ENCODE measurements at places on chromosomes 1 and 21.

DNA sequence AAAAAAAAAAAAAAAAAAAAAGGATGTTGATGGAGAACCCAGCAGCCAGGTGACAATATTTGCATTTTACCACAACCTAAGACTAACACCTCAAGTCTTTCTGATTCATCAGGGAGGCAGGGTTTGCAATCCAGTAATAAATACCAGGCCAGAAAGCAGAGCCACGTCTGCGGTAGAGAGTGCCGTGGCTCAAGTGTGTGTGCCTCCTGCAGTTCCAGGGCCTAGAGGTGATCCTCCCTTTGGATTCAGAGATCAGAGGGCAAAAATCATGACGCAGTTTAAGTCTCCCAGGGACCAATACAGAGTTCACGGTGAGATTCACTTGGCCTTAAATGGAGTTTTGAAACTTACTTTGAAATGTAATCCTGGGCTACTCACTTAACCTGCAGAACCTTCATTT lies 34.9 kb downstream of the TMCO4 start:
- DNase-seq = no peak

DNA sequence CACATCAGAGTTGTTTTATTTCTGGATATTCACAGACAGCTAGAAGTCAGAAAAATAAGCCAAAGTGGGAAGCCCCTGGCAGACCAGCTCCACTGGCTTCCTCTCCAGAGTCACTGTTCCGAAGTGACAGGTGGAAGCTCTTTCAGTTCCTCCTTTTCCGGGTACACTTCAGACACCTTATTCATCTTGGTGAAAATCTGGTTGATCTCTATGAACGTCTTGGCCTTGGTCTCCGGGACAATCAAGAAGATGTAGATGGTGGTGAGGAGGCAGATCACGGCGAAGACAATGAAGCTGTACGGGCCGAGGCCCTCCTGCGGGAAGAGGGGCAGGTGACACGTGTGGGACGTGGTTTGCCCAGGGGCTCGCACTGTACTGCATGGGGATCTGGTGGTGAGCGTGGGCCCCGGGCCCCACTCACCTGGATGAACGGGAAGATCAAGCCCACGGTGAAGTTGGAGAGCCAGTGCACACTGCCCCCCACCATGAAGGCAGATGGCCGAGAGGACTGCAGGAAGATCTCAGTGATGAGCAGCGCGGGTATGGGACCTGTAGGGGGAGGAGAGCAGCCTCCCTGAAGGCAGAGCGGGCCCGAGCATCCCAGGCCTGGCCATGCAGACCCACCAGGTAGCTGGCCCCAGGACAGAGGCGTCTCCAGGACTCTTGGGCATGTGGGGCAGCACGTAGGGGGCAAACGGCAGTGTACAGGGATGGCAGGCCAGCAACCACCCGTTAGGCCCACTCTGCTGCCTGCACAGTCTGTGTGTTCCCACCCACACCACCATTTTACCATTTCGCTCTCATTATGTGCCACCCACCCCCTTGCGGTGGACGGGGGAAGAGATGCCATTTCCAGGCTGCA lies 11.5 kb upstream of the SLC2A7 start:
- DNase-seq = no peak

- no peak for DNase-seq
These were observed 69.0 kb downstream of the LPAR3 start for GRCh38 chr1:84823991-84824390.

DNA sequence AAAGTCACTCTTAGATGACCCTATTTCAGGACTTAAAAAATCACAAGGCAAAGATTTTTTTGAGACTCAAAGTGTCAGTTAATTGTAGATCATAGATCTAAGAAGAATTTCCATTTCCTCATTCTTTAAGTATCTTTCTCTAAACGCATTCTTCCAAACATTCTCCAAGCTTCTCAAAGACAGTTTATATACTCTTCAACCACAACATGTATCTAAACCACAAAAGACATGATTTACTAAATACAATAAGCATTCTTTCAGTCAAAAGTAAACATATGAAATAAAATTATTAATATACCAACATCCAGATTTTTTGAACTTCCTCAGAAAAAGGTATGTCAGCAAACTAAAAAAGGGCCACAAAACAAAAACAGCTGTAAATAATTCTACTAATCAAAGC lies 24.4 kb downstream of the RC3H1 start:
- DNase-seq = no peak

- DNase-seq = no peak
These were observed 102.5 kb downstream of the TRABD2B start for GRCh38 chr1:47894410-47895278.

DNA sequence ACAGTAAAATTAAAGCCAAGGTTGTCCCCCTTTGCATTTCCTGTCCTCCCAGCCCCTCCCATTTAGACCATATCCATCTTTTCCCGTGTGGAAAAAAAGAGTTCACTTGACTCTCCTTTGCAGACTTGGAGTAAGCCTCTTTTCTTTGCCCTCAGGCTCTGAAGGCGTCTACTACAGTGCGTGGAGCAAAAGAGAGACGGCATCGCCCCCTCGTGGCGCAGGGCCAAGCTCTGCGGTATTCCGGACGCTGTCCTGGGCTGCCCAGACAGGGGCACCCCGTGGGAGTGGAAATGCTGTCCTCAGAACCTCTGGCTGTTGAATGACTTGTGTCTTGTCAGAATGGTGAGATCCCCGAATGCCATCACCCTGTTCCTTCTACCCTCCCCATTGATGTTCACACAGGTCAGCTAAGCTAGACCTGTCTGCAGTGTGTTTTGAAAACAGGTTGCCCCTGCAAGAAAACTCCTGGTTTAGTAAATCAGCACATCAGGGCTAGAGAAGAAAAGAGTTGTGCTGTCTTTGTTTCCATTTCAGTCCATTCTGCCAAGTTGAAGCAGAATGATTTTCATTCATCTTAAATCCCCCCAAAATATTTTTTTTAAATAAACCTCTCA lies 12.3 kb upstream of the GJA8 start:
- peak; percentile 26 for DNase-seq

- DNase-seq = no peak
These were observed 7.7 kb upstream of the ECE1 start for GRCh38 chr1:21297975-21298374.
